ENCODE measurements at places on chromosomes 16 and 17.

DNA sequence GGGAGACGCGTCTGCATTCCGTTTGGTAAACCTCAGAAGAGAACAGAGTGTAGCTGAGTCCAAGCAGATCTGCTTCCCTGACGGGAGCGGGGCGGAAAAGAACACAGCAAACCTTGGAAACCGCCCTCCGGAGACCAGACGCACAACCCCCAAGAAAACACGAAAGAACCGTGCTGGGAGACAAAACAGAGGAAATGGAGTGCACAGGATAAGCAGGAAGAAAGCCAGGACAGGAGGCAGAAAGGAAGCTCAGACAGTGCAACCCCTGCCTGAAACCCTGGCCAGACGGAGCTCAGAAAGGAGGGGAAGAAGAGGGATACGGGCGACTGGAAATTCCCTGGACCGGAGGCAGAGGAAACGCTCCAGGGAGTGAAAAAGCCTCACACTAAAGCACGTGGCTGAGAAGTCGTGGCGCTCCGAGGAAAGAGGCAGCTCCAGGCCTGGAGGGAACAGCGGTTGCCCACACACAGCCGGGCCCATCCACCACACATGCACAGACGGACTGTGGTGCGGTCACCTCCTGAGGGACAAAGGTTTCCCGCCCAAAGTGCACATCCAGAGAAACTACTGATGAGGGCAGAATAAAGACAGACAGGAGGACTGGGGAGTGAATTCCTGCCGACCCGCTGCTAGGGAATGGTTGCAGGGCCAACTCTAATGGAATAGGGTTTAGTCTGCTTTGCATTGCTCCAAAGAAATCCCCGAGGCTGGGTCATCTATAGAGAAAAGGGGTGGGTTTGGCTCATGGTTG is 10.2 kb downstream of the DPEP1 start:
- no peak for DNase-seq

DNA sequence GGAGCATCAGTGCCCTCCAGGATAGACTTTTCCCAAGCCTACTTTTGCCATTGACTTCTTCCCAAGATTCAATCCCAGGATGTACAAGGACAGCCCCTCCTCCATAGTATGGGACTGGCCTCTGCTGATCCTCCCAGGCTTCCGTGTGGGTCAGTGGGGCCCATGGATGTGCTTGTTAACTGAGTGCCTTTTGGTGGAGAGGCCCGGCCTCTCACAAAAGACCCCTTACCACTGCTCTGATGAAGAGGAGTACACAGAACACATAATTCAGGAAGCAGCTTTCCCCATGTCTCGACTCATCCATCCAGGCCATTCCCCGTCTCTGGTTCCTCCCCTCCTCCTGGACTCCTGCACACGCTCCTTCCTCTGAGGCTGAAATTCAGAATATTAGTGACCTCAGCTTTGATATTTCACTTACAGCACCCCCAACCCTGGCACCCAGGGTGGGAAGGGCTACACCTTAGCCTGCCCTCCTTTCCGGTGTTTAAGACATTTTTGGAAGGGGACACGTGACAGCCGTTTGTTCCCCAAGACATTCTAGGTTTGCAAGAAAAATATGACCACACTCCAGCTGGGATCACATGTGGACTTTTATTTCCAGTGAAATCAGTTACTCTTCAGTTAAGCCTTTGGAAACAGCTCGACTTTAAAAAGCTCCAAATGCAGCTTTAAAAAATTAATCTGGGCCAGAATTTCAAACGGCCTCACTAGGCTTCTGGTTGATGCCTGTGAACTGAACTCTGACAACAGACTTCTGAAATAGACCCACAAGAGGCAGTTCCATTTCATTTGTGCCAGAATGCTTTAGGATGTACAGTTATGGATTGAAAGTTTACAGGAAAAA is 9.7 kb upstream of the CYLD start:
- no peak for DNase-seq

GRCh38 chr17:2250140-2251095 is 53.2 kb downstream of the SMG6 start:
- no peak for DNase-seq

DNA sequence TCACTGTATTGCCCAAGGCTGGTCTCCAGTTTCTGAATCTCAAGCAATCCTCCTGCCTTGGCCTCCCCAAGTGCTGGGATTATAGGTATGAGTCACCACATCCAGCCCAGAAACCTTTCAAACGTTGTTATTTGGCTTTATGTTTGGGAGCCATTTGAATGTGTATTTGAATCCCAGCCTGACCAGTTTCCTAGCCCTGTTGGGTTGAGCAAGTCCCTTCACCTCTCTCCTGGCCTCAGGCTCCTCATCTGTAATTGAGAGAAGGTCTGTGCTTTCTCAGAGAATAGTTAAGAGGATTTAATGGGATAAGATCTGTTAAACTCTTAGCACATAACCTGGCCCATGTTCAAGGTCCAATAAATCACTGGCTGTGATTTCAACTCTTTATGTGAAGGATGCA is 385.8 kb upstream of the RBFOX1 start:
- no peak for DNase-seq

DNA sequence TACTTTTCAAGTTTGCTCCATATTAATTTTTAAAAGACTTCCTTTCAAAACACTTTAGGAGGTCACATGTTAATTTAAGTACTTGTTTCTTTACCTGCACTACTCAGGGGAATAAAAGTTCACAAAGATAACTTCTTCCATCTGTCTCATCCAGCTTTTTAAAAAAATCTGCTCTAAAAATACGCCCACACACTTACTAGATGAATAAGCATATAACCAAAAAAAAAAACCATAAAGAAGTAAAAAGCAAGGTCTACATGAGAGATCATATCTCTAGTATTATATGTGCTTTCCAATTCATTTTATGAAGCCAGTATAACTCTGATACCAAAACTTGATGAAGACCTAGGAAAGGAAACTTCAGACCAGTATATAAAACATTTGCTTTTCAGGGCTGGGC is 17.2 kb downstream of the SKAP1 start:
- no peak for DNase-seq

DNA sequence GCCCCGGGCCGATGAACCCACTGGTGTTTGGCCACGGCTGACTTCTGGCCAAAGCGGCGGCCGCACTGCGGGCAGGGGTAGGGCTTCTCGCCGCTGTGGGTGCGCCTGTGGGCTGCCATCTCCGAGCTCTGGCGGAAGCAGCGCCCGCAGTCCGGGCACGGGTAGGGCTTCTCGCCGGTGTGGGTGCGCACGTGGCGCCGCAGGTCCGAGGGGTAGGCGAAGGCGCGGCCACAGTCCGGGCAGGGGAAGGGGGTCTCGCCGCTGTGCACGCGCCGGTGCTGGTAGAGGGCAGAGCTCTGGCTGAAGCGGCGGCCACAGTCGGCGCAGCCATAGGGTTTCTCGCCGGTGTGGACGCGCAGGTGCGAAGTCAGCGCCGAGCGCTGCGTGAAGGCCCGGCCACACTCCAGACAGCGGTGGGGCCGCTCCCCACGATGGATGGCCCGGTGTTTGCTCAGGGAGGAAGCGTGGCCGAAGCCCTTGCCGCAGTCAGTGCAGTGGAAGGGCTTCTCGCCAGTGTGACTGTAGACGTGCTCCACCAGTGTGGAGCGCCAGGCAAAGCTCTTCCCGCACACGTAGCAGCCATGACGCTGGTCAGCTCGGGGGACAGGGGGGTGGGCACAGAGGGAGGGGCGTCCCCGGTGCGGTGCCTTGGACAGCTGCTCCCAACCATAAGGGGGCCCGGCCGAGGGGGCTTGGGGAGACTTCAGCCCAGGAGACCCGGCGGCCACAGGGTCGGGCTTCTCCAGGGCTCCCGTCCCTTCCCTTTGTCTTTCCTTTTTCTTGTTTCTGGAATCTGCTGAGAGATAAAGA is 2.7 kb downstream of the ZNF764 start:
- no peak for DNase-seq

DNA sequence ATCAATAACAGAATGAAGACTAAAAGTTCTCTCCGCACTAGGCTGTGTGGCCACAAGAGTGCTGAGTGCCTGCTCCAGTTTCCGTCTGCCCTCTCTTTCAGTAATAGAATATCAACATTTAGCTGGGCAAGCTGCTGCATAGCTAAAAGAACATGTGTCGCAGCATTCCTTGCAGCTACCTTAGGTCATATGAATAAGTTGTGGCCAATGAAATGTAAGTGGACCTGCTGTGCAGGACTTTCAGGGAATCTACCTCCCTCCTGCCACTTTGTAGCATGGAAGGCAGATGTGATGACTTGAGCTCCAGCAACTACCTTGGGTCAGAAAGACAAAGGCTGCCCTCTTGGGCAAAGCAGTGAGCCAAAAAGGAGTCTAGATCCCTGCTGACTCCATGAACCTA is 25.4 kb downstream of the SLC39A11 start:
- DNase-seq, result no peak

- DNase-seq, result no peak
These were observed 18.2 kb downstream of the MPP3 start for GRCh38 chr17:43814714-43815113.

DNA sequence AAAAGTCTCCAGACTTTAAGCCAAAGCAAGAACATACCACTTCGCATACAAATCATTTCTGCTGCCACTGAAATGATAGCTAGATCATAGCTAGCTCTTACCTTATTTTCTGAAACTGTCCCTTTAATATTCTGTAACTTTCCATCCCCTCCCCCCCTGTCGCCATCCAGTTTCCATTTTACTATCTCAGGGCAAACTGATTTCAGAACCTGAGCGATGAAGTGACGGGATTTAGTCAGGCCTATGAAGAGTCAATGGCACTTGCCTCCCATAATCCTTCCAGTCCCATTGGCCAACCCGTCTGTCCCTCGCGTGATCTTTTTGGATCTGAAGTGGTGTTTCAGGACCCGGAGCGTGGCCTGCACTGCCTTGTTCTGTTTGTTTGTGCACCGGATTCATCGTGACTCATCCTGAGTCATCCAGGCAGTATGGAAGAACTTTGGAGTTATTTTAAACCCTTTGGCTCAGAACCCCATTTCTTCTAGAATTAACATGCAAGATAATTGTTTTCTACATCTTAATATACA is 199.8 kb upstream of the CHMP6 start:
- DNase-seq, result peak; percentile 61

DNA sequence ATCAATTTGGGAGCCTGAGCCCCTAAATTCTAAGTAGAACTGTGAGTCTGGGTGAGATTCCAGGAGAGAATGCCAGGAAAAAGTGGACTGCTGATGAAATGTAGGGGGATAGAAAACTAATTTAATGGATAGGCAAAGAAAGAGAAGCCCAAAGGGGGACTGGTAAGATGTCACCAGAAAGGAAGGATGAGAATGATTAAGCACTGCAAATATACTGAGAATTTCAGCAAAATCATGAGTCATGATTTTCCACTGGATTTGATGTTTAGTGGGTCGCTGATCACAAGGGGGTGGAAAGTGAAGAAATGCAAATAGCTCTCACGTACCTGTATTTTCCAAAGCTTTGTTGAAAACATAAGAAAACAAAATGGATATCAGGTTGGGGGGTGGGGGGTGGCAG is 201.8 kb downstream of the SLC39A11 start:
- no peak for DNase-seq

DNA sequence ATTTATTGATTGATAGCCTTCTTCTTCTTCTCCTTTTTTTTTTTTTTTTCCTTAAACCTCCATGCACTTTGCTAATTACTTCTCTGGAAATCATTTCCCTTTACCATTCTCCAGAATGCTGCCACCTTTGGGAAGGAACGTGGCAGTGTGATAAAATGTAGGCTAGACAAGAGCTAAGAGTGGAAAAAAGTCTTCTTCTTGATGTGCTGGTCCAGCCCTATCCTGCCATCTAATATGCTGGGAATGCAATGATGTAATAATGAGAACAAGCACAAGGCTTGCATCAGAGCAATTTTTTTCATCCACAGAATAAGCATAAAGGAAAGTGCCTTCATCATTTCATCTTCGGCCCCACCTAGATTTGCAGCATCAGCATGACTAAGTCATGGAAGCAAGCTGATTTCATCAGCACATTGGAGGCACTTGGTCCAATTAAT is 128.7 kb upstream of the ZFHX3 start:
- DNase-seq, result peak; percentile 90

DNA sequence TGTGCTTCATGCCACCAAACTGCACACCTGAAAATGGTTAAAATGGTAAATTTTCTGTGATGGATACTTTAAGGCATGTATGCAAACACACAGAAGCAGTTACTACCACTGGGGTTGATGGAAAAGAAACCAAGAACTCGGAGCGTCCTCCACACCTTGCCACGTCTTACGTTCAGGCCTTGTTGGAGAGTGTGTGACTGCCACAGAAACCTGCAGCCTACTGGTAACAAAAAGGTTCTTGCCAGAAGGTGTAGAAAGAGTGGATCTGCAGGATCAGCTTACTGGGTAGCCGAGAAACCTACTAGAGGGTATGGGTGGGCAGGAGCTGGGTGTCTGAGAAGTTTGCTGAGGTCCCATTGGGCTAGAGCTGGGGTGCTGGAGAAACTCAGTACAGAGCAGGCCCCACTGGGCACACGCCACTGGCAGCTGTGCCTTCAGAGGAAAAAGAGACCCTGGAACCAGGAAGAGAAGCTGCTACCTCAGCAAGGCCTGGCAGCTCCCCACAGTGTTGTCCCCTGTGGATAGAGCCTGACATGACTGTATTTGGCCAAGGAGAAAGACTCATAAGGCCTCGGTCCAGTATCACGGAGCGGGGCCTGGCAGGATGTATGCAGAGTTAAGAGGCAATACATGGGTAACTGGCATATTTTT is 204.6 kb downstream of the SEC14L1 start:
- DNase-seq, result no peak

DNA sequence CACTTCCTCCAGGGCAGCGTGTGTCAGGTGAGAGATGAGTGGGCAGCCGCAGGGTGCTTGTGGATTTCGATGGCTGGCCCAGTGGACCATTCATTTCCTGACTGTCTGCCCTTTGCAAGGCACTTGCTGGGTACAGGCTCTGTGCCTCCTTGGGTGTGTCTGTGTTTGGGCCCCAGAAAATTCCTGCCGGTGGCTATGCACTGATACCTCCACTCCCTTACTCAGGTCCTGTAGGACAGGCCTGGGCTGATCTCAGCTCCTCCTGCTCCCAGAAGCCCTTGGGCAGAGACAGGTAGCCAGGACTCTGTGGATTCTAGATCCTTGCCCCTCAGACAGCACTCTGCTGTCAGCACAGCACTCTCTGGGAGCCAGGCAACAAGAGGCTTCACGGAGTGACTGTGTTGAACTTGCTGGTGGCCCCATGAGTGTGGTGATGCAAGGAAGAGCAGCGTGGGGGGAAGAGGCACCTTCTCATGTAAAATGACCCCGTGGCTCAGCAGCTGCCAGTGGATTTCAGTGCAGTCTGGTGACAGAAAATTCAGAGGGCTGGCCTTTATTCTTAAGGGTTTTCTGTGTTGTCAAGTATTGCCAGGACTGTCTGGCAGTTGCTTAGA is 29.0 kb downstream of the PGS1 start:
- no peak for DNase-seq
